ENCODE measurements at places on chromosomes 13 and 19. TPM values are rescaled to one million over a fixed set of nuclear protein-coding genes. Genes with fewer than 3 reads are reported as not detected.

Gene ZNF491
- 1.1 TPM for total RNA-seq

Gene TSSK6
- 4.0 TPM for total RNA-seq

Gene CEACAM7
- 0.30 TPM for total RNA-seq

Gene LHB
- total RNA-seq, result not detected

Data from upper lobe of left lung (tissue), 6 donors.